ENCODE measurements at places on chromosomes 1 and 21. TPM values are rescaled to one million over a fixed set of nuclear protein-coding genes. Genes with fewer than 3 reads are reported as not detected.

Gene ADGRL4
- total RNA-seq, result not detected

Gene SV2A
- total RNA-seq, result 0.32 TPM

Gene NDUFS5
- total RNA-seq, result 154 TPM

Gene HES3
- not detected for total RNA-seq

Gene C1orf56
- total RNA-seq, result 9.5 TPM

Gene GPR25
- total RNA-seq, result not detected

Gene SH3D21
- total RNA-seq, result 13.2 TPM

Gene TTC22
- total RNA-seq, result 17.2 TPM

Gene PLA2G2F
- total RNA-seq, result not detected

GRCh38 chr1:200260597-200261335, 149.1 kb downstream of the ZNF281 start:
- H3K27ac ChIP-seq, result no peak overlapping the region
- H3K36me3 ChIP-seq, result no peaks in the 10 kb centered on the region
- H3K4me1 ChIP-seq, result no peaks in the 10 kb centered on the region
- no peak for DNase-seq

DNA sequence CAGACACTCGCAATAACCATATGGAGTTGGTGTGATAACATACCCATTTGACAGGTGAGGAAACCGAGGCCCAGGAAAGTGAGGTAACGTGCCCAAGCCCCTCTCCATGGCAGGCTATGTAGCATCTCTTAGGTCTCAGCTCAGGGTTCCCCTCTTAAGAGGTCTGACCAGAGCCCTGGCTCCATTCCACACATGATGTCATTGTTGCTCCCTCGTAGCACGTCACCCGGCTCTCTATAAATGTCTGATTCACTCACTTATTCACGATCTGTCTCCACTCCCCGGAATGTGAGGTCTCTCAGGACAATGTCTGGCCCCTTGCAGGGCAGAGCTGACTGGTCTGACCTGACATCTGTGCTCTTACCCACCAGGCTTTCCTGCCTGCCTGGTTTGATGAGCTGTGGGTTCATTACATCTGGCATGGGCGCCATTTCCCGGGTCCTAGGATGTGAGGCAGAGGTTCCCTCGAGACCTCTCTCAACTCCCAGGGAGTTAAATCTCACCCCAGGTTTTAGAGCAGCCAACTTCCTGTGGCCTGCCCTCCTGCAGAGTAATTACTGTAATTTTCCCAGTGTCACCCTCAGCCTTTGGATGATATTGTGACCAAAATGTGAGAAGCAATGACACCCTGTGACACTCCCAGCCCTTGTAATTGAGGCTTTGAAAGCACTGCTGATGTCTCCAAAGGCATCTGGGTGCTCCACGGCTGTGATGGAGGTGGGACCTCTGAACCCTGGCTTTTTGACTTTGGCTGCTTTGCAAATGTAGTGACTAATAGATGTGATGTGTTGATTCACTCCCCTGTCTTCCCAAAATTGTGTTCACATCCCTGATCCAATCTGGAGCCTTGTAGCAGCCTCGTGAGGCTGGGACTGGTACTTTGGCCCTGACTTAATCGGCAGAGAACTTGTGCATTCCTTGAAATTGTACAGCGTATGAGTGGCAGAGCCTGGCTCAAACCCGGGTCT, 10.6 kb downstream of the ACTL8 start:
- peaks cover 99% of the 10 kb centered on the region for H3K27me3 ChIP-seq
- DNase-seq, result no peak
- H3K4me1 ChIP-seq, result no peaks in the 10 kb centered on the region

- peaks cover 76% of the 10 kb centered on the region for H3K27me3 ChIP-seq
- peaks cover 27% of the 10 kb centered on the region for H3K36me3 ChIP-seq
- DNase-seq, result no peak
- H3K4me1 ChIP-seq, result peaks cover 34% of the 10 kb centered on the region
- peak overlapping the region; percentile 17 for H3K27ac ChIP-seq
Measured at GRCh38 chr1:145956781-145957442, 905 bp downstream of the LIX1L start.

DNA sequence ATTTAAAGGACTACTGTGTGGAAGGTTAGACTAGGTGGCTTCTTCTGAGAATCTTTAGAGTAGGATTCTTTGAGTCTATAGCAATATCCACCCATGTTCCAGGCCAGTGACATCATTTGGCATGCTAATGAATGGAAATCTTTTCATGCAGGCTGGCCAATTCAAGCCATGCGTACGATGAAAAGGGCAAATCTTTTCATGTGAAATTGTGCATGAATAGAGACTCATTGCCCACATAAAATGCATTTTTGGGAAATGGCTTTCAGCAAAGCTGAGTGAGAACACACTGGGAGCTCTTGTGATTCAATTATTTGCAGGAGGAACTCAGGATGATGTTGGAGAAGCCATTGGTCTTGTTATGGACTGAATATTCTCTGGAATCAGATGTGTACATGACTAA, 324.9 kb upstream of the DAB1 start:
- no peak for DNase-seq
- no peaks in the 10 kb centered on the region for H3K36me3 ChIP-seq
- no peak overlapping the region for H3K27ac ChIP-seq
- no peaks in the 10 kb centered on the region for H3K4me1 ChIP-seq

DNA sequence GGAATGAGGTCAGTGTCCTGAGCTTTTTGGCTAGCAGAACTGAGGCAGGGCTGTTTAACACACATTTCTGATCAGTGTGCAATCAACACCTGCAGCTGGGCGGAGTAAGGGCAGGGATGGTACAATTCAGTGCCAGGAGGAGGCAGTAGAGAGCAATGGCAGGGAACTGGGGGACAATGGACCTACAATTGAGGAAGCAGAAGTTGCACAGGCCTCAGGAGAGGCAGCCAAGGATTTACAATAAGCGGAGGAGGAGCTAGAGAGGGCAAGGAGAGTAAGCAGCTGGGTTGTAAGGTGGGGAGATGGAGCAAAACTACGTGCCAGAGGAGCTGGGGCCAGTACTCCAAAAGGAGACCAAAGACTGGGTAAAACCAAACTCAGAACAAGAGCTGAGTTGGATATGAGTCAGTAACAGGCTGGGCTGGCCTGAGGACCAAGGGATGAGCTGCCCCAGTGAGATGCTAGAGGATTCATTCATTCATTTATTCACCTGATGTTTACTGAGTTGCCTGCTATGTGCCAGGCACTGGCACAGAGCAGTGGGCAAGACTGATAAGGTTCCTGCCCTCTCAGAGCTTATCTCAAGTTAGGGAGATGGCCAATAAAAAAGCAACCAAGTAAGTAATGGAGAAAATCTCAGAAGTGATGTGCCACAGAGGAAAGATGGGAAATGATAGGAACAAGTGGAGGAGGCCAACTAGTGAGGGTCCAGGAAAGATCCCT, 10.4 kb upstream of the GALE start:
- H3K27ac ChIP-seq, result no peak overlapping the region
- H3K27me3 ChIP-seq, result no peaks in the 10 kb centered on the region
- peak; percentile 45 for DNase-seq
- no peaks in the 10 kb centered on the region for H3K4me1 ChIP-seq

GRCh38 chr1:117104986-117105385, 16.6 kb downstream of the TRIM45 start:
- H3K4me3 ChIP-seq, result no peak overlapping the region
- H3K36me3 ChIP-seq, result peaks cover 16% of the 10 kb centered on the region
- peaks cover 12% of the 10 kb centered on the region for H3K4me1 ChIP-seq
- no peak for DNase-seq
- no peak overlapping the region for H3K27ac ChIP-seq
- H3K27me3 ChIP-seq, result no peaks in the 10 kb centered on the region

GRCh38 chr21:18622383-18622782, 218.8 kb upstream of the TMPRSS15 start:
- no peaks in the 10 kb centered on the region for H3K36me3 ChIP-seq
- DNase-seq, result no peak
- no peak overlapping the region for H3K4me3 ChIP-seq
- no peak overlapping the region for H3K27ac ChIP-seq
- no peaks in the 10 kb centered on the region for H3K4me1 ChIP-seq

DNA sequence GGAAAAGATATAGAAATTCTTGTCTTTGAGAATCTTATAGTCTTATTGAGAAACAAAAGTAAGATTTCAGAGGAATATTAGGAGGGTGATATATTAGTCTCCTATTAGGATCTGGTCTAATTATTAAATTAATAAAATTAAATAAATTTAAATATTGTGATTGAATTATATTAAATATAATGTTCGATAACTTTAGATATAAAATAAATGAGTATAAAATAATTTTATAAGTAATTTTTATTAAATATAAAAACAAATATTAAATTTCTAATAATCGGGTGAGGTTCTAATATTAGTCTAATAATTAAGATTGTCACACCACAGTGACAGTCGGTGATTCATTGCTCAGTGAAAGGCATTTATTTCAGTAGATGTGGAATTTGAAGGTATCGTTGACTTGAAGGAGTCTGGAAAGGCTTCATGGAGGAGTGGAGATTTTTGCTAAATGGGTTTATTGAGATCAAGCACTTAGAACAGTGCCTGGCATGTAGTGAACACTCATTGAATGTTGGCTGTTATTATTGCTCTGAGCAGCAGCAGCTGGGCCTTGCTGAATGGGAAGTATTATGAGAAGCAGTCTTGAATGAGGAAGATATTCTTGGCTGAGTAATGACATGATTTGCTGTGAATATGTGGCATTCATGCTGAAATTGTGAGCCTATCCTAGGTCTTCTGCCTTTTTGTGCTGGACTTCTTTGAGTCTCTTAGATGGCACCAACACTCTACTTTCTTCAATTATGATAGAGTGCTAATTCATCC, 74.6 kb downstream of the USP25 start:
- no peak overlapping the region for H3K27ac ChIP-seq
- H3K36me3 ChIP-seq, result no peaks in the 10 kb centered on the region
- H3K27me3 ChIP-seq, result no peaks in the 10 kb centered on the region
- no peak overlapping the region for H3K4me3 ChIP-seq
- no peaks in the 10 kb centered on the region for H3K4me1 ChIP-seq

DNA sequence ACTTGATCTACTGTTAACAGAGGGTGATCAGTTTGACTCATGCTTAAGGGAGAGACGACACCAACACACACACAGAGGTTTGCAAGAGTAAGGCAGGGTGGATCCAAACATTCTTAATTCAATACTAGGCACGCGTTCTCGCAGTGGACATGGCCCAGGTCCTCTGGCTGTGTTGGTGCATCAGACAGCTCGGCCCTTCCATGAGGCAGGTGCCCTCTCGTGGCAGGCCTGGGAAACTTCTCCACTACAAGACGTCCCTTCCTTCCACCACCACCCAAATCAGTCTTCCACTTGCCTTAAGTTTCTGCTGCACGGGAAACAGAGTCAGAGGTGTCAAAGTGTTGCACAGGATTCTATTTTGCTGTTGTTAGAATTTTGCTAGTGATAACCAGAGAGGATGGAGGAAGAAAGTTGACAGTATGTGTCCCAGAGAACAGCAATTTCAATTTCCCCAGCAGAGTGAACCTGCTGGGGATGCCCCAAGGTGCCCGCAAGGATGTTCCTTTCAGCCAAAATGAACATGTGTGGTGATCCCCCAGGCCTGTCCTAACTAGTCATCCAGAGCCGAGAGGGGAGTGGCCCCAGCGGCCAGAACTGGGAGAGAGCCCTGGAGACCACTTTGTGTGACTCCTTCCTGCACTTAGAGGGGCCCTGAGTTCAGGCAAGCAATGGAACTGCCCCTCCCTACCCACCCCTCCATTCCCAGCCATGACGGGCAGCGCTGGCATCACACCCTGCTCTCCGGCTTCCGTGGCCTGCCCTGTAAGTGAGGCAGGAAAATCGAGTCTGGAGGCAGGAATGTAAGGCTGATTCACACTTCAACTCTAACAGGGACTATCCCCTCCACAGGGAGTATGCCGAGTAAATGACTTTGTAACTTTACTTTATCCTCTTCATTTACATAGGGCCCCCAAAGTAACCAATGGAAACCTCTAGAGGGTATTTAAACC, 34.8 kb downstream of the MX1 start:
- H3K27ac ChIP-seq, result no peak overlapping the region
- no peaks in the 10 kb centered on the region for H3K27me3 ChIP-seq
- peak; percentile 69 for DNase-seq
- no peak overlapping the region for H3K4me3 ChIP-seq

DNA sequence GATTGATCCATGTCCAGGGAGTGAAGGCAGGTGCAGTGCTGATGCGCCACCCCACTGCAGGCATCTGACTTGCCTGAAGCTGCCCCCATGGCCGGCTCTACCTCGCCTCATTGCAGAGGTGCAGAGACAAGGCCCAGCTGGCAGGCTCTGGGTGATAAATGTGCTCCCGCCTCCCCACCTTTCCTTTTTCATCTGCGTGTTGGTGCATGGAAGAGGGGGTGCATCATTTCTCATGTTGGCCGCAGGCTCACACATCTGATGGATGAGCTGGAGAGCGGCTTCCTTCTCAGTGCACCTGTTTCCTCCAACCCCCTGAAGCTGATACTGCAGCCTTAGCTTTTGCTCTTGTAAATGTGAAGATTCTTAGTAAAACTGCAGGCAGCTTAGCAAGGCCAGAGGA, 306.0 kb upstream of the KAZN start:
- no peak for DNase-seq
- H3K27me3 ChIP-seq, result no peaks in the 10 kb centered on the region
- H3K4me1 ChIP-seq, result no peaks in the 10 kb centered on the region

- peaks cover 20% of the 10 kb centered on the region for H3K4me1 ChIP-seq
- peaks cover 9% of the 10 kb centered on the region for H3K36me3 ChIP-seq
- H3K4me3 ChIP-seq, result peak overlapping the region; percentile 48
- H3K27me3 ChIP-seq, result peaks cover 43% of the 10 kb centered on the region
- H3K27ac ChIP-seq, result peak overlapping the region; percentile 57
Measured at GRCh38 chr1:6158181-6158580, 21.9 kb downstream of the CHD5 start.

GRCh38 chr1:198238121-198238520, 81.3 kb downstream of the NEK7 start:
- DNase-seq, result no peak
- H3K27ac ChIP-seq, result no peak overlapping the region
- peaks cover 4% of the 10 kb centered on the region for H3K36me3 ChIP-seq
- H3K4me1 ChIP-seq, result peaks cover 23% of the 10 kb centered on the region
- H3K27me3 ChIP-seq, result no peaks in the 10 kb centered on the region

DNA sequence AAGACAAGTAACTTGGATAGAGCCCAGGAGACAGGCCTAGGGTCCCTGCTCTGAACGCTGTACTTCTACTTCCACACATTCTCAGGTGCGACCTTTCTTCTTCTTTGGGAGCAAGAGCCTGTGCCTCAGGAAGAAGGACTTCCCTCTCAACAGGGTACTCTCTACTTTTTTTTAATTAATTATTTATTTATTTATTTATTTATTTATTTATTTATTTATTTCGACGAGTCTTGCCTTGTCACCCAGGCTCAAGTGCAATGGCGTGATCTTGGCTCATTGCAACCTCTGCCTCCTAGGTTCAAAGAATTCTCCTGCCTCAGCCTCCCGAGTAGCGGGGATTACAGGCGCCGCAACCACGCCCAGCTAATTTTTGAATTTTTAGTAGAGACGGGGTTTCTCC, 361.6 kb downstream of the FAM72C start:
- H3K4me1 ChIP-seq, result no peaks in the 10 kb centered on the region
- H3K4me3 ChIP-seq, result no peak overlapping the region
- H3K27me3 ChIP-seq, result peaks cover 25% of the 10 kb centered on the region
- H3K27ac ChIP-seq, result no peak overlapping the region

DNA sequence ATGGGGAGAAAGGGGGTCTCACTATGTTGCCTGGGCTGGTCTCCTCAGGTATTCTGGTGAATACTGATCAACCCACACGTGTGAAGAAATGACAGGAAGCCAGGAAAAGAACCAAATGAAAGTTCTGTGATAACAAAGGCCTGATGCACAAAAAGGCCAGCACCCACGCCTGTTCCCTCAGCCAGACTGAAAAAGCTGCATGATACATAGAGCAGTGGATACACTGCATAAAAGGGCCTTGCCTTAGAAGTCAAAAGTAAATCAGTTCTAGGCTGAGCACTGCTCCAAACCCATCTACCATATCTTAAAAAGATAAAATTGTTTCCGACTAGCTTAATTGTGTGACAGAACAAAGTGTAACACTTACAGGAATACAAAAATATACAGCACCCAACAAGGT, 36.9 kb upstream of the PSMG1 start:
- no peaks in the 10 kb centered on the region for H3K27me3 ChIP-seq
- H3K4me1 ChIP-seq, result no peaks in the 10 kb centered on the region
- DNase-seq, result no peak
- no peak overlapping the region for H3K4me3 ChIP-seq
- peaks cover 11% of the 10 kb centered on the region for H3K36me3 ChIP-seq

All from Calu3 (cell line).